ENCODE measurements at places on chromosomes 12 and 14. TPM values are rescaled to one million over a fixed set of nuclear protein-coding genes. Genes with fewer than 3 reads are reported as not detected.

The GZMB gene
- 0.30 TPM for polyA plus RNA-seq

The ASB2 gene
- 2.1 TPM for polyA plus RNA-seq

DNA sequence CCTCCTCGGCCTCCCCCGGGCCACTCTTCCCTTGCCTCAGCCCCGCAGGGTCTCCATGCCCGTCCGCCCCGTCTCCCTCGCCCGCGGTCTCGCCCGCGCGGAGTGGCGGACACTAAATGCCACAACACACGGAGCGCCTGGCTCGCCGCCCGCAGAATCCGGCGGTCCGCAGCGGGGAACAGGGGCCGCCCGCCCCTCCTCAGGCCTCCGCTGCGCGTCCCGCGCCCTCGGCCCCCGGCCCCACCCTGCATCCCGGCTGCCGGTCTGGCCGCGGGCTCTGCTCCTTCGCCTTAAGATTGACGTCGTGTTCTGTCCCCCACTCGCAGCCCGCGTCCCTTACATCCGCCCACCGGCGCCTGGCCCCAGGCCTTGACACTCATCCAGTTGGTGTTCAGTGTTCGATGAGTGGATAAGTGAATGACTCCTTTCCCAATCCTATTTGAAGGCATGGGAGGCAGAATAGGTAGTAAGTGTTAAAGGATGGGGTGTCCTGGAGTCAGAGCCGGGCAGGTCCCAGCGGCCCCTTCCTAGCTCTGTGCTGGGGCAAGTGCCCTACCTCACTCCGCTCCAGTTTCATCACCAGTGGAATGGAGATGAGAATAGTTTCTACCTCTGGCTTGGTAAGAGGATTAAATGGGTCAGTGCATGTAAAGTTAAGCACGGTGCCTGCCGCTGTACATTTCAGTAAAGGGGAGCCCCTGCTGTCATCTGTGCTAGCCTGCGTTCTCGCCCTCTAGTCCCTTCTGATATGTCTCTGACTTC, 622 bp downstream of the TECPR2 start:
- DNase-seq, result no peak

DNA sequence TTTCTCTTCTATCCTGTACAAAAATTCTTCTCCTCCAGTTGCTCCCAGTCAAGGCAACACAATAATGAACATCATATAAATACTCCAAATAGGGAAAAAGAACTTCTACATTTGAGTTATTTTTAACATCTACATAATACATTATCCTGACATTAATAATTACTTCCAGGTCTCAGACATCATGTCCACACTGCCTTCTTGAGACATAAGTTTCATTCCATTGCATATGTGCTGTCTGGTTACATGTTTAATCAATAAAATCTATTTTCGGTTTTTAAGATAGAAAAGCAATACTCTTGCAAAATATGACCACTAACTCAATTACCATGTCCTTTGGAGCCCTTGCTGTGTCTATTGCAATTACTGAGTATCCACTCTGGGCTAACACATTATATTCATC, 881.9 kb downstream of the GALC start:
- DNase-seq, result no peak

- no peak for DNase-seq
Observed at GRCh38 chr12:128637642-128638606, 185.8 kb downstream of the SLC15A4 start.

GRCh38 chr14:56594428-56594827, 14.8 kb downstream of the TMEM260 start:
- DNase-seq, result no peak

All from spinal cord (tissue), 10 donors.